CD4-positive, alpha-beta T cell treated with Interleukin-10 for 1 hour (primary cell): ENCODE measurements at places on chromosomes 13 and 19.

- DNase-seq = no peak
These were observed 9.8 kb downstream of the ZNF229 start for GRCh38 chr19:44438441-44438840.

GRCh38 chr19:16022681-16023080, 53.6 kb upstream of the TPM4 start:
- DNase-seq = no peak

- DNase-seq = no peak
These were observed 25.4 kb upstream of the NANOS2 start for GRCh38 chr19:45939792-45940514.

- no peak for DNase-seq
These were observed 437.6 kb upstream of the ARGLU1 start for GRCh38 chr13:107005577-107005976.

DNA sequence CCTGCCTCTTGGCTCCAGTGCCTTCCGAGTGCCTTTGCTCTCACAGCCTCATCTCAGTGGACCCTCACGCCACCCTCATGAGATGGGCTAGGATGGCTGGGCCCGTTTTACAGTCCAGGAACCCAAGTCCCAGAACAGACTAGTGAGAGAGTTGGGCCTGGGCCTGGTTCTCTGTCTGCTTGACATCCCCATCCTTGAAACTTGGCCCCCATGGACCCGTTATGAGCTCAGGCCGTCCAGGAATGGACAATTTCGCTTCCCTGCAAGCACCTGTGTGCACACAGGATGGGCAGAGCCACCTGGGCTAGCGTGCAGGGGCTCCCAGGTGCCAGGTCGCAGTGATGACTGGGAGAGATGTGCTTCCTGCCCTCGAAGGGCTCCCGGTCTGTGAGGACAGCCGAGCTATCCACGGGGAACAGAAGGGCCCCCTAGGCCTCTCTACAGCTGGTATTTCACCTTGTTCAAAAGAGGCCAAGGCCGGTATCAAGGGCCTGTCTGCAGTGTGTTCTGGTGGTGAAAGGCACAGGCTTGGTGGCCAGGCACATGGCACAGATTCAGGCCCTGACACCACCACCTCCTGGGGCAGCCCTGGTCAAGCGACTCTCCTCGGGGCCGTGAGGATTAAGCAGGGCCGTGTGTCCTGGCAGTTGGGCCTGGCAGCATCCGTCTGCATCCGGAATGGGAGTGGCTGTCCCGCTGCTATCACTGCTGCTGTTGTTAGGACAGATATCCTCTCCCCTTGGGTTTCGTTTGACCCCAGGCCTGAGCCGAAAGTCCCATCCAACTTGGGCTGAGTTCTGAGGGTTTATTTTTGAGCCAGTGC, 38.9 kb downstream of the CAPN12 start:
- DNase-seq = no peak

GRCh38 chr13:80665792-80666333, 324.9 kb upstream of the SPRY2 start:
- DNase-seq = no peak

- no peak for DNase-seq
These were observed 41.9 kb downstream of the ADPRHL1 start for GRCh38 chr13:113411216-113412023.

DNA sequence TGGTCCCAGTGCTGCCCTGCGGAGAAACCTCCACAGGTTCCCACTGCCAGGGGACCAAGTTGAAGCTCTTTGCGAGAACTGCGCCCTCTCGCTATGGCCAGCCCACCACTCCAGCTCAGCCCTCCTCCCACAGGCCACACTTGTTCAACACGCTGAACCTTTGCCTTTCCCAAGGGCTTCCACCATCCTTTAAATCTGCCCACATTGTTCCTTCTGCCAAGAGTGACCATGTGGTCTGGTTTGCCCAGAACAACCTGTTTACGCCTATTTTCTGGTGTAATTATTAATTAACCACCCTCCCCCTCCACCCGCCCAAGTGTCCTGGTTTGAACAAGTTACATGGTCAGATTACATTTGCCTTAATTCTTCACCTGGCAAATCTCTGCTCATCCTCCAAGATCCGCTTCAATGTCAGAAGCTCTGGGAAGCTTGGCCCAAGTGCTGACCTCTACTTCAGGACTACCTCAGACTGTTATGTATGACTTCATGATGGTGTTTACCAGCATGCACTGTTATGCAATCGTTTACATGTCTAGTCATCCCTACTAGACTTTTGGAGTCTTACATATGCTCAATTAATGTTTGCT, 12.0 kb upstream of the USP12 start:
- DNase-seq = no peak

DNA sequence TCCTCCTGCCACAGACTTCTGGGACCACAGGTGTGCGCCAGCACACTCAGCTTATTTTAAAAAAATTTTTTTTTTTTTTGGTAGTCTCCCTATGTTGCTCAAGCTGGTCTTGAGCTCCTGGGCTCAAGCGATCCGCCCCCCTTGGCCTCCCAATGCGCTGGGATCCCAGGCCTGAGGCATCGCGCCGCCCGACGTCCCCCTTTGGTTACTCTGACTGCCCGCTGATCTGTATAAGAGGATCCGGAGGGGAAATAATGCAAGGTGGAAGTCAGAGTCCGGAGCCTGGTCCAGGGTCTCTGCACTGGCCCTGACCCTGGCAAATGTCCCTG, 486 bp upstream of the ZNF805 start:
- no peak for DNase-seq

GRCh38 chr13:34681405-34681955, 260.6 kb upstream of the NBEA start:
- DNase-seq = no peak

- DNase-seq = peak; percentile 3
These were observed 82.2 kb downstream of the EDNRB start for GRCh38 chr13:77836423-77836822.

DNA sequence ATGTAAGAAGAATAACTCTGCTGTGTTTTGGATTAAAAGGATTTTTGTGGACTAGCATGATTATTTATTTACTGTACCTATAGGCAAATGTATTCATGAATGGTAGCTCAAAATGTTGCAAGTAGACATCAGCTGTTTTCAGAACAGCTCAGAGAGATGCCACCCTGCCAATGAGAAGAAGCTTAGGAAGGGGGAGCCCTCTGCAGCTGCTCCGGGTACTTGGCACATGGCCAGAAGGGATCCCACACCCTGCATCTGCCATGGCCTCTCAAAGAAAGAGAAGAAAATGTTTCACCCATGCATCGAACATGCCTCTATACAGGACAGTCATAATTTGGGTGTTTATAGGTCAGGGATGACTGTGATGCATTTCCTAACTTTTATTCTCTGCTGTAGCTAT, 30.5 kb upstream of the MBNL2 start:
- no peak for DNase-seq

- DNase-seq = no peak
These were observed 8.0 kb downstream of the AKAP11 start for GRCh38 chr13:42279986-42280385.

GRCh38 chr13:113869263-113869662, 5.4 kb upstream of the GAS6 start:
- DNase-seq = no peak

DNA sequence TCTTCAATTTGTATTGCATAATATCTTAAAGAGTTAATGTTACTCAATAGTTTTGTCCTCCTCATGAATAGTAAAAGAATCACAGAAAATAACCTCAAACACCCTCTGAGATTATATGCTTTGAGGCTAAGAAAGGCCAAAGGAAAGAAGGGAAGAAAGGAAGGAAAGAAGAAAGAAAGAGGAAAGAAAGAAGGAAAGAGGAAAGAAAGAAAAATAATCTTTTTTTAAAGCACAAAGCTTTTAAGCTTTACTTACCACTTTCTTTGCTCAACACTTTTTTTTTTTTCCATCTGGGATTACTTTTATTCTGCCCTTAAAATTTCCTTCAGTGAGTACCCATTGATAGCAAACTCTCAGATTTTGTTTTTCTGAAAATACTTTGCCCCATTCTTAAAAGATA, 369.1 kb downstream of the FGF9 start:
- DNase-seq = no peak

DNA sequence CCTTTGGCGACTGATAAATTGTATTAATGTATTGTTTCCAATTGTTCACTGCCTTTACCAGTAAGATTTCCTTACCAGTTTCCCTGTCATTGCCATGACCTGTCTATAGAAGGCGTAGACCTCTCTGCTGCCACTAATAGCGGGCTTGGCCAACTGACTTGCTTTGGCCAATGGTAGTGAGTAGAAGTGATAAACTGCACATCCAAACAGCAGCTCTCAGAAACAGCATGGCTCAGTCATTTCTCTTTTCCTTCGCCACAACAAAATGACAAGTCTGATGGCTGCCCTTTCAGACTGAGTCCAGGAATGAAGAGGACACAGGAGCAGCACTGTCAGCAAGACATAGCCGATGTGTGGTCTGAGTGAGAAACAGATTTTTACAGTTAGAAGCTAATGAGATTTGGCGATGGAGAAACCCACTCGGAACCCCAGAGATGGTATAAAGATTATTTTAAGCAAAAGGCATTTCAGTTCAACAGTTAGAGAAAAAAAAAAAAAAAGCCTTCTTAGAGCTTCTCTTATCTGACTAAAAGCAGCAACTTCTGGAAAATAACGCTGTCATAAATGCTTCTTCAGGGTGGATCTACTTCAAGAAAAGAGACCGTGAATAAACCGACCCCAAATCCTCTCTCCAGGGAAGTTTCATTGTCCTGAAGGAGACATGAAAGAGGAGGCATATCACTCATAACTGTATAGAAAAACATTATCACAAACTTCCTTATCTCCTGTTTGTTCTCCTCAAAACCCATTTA, 42.0 kb upstream of the TM9SF2 start:
- DNase-seq = no peak

DNA sequence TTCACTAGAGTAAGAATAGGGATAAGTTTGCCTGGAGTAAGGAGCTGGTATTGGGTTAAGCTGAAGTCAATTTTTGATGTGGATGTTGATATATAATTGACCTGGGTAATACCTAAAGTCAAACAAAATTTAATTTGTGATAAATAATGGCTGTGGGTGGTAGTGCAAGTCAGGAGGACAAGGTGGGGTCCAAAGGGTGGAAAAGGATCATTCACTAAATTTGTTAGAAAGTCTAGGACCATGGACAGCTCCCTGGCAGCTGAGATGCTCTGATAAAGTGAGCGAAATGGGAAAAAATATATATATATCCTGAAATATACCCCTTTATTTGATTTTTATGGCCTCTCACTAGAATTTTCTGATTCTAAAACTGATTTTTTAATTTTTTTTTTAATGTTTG, 463.5 kb downstream of the GPC6 start:
- DNase-seq = no peak

DNA sequence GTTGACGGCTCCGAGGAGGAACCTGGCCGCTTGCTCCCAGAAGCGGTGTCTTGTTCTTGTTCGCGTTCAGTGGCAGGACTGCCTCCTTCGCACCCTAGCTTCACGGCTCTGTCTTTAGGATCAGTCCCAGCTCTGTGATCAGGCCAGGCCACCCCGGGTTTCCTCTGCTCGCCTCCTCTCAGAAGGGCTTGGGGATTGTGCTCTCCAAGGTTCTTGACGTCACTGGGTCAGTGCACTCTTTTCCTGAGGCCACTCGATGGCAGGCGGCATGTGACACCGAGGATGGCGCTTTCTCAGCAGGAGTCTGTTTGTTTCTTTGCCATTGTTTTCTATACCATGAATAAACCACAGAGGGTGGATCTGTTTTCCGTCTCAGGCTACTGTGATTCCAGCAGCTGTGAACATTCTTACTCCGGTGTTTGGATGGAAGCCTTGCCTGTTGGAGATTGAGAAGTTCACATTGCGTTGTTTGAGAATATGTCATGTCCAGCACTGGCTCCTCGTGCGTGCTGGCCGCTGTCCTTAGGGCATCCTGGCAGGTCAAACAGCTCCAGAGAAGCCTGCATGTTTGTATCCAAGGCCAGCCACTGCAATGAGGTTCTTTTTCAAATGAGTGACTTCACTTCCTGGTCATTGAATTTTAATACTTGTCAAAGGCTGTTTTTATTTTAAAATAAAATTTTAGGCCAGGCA, 44.5 kb downstream of the SLC7A9 start:
- no peak for DNase-seq

GRCh38 chr13:90613076-90613795, 734.3 kb upstream of the MIR17HG start:
- no peak for DNase-seq

DNA sequence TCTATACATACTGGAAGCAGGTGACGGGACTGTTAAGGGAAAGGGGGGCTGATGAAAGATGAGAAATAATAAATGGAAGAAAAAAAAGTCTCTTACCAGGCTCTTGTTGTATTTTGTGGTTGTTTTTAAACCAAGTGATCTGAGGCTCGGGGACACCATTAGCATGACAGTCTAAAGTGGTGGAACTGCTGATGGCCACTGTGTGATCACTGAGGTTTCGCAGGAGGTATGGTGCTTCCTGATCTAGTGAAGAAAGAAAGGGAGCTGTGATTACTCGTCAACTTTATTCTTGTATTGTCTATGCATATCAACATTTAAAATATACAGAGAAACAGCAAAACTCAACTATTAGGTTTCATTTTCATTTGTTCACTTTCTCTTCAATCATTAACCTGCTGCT, 110.1 kb downstream of the FLT1 start:
- DNase-seq = no peak

GRCh38 chr13:78993792-78994191, 334.8 kb upstream of the OBI1 start:
- DNase-seq = no peak

DNA sequence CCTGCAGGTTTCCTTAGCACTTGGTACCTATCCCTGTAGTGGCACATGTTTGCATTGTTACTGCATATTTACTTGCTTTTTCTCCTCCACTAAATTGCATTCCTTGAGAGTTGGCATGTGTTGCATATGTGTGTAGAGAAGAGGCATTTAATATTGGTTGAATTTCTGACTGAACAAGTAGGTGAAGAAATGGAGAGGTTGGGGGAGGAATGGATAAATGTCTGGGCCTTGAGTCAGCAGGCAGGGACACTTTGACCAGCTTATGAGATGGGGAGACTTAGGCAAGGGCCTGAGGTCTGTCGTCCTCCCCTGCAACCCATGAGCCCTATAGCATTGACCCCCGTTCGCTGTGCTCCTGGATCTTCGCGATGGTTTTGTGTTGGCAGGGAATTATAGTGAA, 2.0 kb upstream of the GPR18 start:
- DNase-seq = no peak

DNA sequence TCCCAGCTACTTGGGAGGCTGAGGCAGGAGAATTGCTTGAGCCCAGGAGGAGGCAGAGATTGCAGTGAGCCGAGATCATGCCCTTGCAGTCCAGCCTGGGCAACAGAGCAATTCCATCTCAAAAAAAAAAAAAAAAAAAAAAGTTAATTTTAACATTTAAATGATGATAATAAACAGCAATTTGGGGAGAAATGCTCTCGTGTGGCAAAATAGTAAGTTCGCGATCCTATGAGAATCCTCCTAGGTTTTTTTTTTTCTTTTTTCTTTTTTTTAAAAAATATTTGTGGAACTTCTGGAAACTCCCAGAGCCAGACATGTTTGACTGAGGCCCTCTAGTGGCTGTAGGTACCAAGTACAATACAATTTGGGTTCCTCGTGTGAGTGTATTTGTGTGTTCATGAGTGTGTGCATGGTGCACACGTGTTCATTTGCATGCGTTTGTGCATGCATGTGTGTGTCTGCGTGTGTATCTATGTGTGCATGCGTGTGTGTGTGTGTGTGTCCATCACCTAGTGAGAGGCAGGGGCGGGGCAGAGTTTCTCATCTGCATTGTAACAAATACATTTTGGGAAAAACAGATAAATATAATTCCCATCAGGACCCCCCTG, 31.2 kb downstream of the TMPRSS9 start:
- peak; percentile 75 for DNase-seq
